ENCODE measurements at places on chromosomes 5 and 9. TPM values are rescaled to one million over a fixed set of nuclear protein-coding genes. Genes with fewer than 3 reads are reported as not detected.

GRCh38 chr5:106241409-106241808, 1429.3 kb downstream of the EFNA5 start:
- no peak for DNase-seq

- no peak for DNase-seq
These were observed 122.3 kb downstream of the VAV2 start for GRCh38 chr9:133869674-133870405.

GRCh38 chr9:20781092-20781491, 97.0 kb downstream of the FOCAD start:
- no peak for DNase-seq

- DNase-seq = no peak
These were observed 486.2 kb downstream of the DMAC1 start for GRCh38 chr9:7313389-7313788.

DNA sequence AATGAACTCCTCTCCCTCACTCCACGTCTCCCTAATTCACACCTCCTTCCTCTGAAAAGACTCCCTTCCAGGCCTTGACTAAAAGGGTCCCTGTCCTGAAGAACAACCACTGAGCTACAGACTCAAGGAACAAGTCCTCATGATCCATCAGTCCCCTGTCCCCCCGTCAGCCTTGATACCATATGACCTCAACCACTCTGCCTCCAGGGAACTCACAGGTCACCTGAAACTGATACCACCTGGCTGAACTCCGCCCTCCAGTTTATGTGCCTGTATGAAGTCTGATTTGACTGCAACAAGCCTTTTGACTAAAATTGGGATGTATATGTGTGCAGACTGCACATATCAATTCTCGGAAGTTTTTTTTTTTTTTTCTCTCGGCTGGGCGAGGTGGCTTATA, 88.7 kb downstream of the UGCG start:
- no peak for DNase-seq

GRCh38 chr9:125074976-125075375, 68.4 kb downstream of the SCAI start:
- no peak for DNase-seq

DNA sequence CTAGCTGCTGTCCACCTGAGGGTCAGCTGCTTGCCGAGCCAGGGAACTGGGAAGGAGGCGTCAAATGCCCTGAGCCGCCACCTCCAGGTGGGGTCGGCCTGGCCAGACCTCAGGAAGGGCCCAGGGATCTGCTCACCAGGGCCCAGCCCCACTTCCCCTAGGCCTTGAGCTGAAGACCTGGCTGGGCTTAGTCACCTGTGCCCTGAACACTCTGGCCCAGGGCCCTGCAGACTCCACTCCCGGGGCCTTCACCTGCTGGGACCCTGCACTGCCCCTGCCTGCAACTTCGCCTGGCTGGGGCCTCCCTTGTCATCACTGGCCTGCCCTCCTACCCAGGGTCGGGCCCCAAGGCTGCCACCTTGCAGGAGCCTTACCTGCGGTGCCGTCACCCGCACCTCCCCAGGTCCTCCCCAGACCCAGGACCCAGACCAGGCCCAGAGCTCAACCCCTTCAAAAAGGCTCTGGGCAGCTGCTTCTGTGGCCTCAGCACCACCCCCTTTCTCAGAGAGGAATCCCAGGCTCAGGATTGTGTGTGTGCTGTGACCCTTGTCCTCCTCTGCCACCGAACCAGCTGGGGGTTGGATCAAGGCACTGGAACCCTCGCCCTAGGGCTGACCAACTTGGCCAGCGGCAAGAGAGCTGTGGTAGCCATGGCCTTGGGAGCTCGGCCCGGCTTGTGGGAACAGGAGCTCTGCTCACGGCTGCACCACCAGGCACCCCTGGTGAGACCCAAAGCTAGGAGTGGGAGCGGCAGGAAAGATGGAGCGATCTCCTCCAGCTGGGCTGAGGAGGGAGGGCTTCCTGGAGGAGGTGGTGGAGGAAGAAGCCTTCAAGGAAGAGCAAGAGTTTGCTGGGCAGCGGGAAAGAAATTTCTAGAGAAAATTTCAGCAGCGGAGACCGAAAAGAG, 1.2 kb upstream of the NELFB start:
- DNase-seq = no peak

GRCh38 chr5:157708866-157709265, 22.4 kb upstream of the THG1L start:
- no peak for DNase-seq

DNA sequence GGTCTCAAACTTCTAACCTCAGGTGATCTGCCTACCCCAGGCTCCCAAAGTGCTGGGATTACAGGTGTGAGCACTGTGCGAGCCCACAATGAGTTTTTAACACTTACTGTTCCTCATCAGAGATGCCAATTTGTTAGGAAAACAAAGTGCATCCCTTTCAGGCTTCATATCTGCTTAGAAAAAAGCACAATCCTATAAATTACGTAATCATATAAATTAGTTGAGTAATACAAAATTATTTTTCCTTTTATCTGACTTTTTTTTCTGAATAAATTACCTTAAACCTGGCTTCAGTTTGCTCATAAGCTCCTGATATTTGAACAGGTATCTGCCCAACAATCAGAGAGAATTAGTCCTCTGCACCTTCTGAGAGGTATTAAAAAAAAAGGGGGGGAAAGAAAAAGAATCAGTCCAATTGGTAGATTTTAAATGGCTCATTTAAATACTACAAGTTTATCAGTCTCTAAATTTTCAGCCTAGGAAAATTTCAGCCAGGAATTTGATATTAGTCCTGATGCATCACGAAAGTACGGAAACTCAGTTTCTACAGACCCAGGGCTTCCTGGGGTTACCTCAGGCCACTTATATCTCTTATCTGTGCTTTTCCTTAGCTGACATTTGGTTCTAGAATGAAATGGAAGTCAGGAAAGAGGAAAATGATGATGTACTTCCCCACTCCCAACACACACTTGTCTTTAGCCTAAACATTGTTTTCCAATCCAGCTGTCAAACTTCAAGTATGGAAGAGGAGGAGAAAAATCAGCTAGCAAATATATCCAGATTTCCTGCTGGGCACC, 26.8 kb downstream of the ITGA1 start:
- no peak for DNase-seq

DNA sequence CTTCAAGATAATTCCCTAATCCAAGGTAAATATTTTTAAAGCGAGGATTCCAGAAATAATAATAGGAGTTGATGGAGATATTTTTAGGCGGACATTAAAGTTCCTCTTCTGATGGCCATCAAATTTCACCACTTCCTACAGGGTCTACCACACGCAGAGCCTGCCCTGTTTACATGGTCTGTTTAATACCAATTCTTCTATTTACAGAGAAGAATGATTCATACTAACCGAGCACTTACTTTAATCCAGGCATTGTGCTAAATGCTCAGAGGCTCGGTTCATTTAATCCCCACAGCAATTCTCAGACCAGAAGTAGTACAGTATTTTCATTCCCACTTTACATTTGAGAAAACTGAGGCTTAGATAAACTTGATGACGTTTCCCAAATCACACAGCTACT, 3.0 kb upstream of the ITGA1 start:
- no peak for DNase-seq

DNA sequence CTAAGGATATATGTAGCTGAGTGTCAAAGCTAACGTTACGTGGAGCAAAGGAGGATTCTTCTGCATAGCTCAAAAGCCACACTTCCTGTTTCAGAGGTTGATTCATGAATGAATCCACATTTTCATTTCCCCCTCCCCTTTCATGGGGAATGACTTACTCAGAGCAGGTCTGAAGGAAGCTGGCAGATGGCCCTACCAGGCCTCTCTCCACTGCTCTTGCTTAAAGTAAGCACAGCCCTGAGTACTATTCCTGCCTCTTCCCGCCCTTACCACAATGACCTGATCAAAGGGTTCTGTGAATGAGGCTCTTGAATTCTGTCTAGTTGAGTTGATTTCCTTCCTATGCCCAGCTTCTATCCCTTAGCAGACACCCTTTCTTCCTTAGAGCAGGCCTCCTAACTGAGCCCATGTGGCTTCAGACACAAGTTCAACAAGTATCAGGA, 6.3 kb downstream of the IGIP start:
- DNase-seq = no peak

DNA sequence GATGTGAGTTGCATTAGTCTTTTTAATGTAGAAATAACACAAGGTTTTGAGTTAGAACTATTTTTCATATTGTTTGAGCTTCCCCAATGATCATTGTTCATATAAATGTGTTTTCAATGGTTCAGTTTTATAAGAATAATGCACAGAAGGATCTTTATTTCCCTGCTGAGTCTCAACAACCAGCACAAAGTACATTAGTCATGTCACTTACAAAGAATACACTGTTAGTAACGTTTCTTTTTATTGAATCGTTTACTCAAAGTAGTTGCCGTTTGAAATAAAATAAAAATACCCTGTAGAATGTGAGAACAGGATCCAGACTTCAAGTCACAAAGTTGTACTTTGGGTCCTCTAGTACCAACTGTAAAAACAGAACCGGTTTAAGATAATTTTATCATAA, 41.5 kb downstream of the ERCC8 start:
- no peak for DNase-seq

GRCh38 chr5:176497852-176498251, 39.4 kb downstream of the RNF44 start:
- no peak for DNase-seq

- DNase-seq = no peak
These were observed 71.0 kb upstream of the EQTN start for GRCh38 chr9:27367921-27368315.

DNA sequence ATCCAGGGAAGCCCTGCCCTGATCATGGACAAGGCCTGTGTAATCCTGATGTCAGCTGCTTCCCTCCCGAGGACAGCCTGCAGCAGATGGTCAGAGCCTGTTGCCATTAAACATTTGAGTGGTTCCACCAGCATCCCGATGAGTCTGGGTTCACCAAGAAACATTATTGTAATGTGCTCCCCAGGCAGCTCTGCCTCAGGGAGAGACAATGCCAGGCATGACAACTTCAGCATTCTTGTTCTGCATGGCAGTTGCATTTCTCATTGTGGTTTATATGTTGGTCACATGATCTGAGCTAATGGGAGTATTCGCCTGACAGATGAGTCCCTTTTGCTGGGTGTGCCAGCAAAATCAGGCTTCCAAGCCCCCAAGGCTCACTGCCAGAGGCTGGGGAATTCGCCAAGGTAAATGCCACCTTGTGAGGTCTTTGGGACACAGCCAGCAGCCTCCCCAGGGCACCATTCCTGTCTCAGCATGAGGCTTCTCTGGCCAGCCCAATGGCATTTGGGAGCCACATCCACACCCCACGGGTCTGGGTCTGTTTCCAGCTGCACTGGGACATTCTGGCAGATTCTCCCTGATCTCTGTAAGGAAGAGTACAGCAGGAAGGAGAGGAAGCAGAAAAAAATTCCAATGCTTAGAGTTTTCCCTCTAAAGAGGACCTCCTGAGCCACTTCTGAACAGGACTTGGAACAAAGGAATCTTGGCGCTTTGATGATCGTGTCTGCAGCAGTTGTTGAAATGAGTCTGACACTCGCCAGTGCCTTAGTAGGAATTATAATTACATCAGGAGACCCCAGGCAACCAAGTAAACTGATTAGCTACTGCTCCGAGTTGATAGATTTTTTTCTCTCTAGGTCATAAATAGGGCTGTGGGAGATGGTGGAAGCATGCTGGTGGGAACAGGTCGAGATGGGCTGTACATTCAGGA, 18.7 kb downstream of the KCNIP1 start:
- DNase-seq = no peak

DNA sequence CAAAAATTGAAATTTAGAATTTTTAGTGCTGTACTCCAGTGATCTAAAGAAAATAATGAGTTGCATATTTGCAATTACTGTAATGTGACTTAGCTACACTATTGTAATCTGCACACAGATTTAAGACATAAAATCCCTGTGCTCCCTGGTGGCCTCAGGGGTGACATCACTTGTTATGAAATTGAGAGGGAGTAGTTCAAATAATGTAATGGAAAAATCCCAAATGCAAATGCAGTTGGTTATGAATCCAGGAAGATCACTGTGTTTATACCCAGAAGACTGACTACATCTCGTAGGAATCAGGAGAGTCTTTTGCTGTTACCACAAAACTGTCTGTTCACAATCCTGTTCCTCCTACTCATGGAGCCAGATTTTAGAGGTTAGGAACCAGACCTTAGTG, 178.7 kb upstream of the FBXL17 start:
- no peak for DNase-seq

GRCh38 chr5:92927291-92927778, 653.7 kb downstream of the NR2F1-AS1 start:
- DNase-seq = no peak

DNA sequence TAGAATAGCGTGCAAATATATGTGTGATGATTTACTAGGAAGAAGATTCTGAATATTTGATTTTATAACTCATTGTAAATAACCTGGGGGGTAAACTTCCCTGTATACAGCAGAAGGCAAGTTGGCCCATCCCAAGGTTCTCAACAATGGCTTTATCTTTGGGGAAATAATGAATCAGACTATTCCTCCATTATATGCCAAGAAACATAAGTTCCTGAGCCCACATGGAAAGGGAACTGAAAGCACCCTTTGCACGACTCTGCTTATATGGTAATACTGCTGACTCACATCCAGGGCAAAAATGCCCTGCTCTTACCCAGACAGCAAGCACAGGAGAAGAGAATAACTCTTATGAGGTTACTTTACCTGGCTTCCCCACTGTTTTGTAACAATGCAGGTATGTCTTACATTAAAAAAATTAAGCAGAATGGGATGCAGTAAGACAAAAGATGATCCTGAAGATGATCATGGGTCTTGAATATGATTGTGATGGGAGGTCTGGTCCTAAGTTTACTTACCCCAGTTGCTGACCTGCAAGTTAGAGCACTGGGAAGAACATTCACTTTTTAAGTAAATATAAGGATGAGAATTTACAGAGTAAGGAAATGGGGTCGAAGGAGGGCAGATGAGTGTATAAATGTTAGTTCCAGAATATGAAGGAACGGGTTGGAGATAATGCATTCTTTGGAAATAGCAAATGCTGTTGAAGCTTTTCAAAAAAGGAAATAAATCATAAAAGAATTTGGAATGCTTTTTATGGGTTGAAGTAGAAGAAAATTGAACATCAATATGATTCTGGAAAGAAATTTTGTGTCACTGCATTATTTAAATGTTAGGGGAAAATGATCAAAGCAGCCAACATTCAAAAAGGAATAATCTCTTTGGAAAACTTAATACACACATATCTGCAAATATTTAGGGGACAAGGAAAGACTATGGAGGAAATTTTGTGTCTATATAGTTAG, 428.4 kb upstream of the MPDZ start:
- no peak for DNase-seq

The NRG2 gene
- total RNA-seq = 0.22 TPM

The CAAP1 gene
- 19.6 TPM for total RNA-seq

The CLTA gene
- total RNA-seq = 77.0 TPM

The HAND1 gene
- not detected for total RNA-seq

The RANBP3L gene
- total RNA-seq = not detected

The SOWAHA gene
- total RNA-seq = 0.23 TPM

Measured in naive thymus-derived CD4-positive, alpha-beta T cell (primary cell).